CD4-positive, alpha-beta memory T cell (primary cell): ENCODE measurements at places on chromosomes 12 and 14. TPM values are rescaled to one million over a fixed set of nuclear protein-coding genes. Genes with fewer than 3 reads are reported as not detected.

- H3K4me3 ChIP-seq = no peak overlapping the region
- H3K36me3 ChIP-seq = no peaks in the 10 kb centered on the region
- no peak overlapping the region for H3K27ac ChIP-seq
Measured at GRCh38 chr14:89041257-89041582, 216.8 kb downstream of the TTC8 start.

Gene KRT80
- not detected for polyA plus RNA-seq

Gene AQP6
- not detected for polyA plus RNA-seq

DNA sequence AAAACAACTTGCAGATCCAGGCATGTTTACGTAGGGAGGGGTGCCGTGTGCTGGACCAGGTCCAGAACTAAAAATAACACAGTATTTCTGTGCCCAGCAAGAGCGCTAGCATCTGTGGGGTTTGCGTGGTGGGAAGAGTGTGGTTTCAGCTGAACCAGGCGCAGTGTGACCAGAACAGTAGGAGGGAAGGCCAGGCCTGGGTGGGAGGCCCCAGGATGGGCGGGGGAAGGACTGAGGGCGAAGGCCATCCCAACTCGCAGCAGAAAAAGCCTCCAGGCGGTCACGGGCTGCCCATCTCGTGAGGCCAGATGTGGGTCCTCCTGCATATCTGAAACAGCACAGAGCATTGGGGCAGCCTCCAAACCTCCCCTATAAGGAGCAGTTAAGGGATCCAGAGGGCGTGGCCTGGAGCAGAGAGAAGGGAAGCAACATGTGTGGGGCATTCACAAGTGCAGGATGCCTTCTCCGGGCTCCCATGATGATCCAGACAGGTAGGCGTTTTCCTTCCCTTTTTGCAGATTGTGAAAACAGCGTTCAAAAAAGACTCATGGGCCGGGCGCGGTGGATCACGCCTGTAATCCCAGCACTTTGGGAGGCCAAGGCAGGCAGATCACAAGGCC, 17.8 kb upstream of the CD9 start:
- DNase-seq = no peak
- no peak overlapping the region for H3K4me3 ChIP-seq
- no peaks in the 10 kb centered on the region for H3K36me3 ChIP-seq
- H3K4me1 ChIP-seq = no peaks in the 10 kb centered on the region

- H3K27me3 ChIP-seq = no peaks in the 10 kb centered on the region
- H3K27ac ChIP-seq = no peak overlapping the region
- no peak overlapping the region for H3K4me3 ChIP-seq
- no peaks in the 10 kb centered on the region for H3K36me3 ChIP-seq
- no peak for DNase-seq
Measured at GRCh38 chr14:102485693-102486512, 23.7 kb downstream of the ANKRD9 start.

Gene PPP4R4
- 0.38 TPM for polyA plus RNA-seq

DNA sequence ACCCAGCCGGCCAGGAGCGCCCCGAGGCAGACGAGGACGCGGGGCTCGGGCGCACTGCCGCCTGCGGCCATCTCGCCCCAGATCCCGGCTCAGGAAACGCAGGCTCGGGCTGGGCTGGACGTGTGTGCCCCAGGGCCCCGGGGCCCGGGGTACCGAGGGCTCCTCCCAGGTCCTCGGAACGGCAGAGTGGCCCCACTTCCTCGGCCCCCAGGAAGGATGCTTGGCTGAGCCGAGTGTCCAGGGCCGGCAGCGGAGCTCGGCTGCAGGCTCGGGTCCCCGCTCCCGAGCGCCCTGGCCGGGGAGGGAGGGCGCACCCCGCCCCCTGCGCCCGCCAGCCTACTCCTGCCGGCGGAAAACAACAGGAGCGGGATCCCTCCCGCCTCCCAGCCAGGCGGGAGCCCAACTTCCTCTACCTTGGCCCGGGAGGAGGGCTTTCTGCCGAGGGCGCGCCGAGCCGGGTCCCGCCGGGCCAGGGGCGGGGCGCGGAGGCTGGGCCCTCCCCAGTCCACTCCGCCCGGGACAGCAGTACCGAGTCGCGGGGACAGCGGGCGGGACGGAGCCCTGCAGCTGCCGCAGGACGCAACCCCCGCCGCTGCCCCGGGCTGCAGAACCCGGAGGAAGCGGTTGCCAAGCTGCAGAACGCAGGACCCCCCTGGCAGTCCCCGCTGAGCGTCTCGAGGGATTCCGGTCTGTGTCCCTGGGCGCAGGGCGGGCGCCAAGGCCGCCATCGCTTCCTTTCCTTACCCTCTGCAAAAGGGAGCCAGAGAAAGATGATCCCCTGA, at the start of gene VSIG10:
TSS of gene VSIG10 (minus strand) at position 411 of the 782 bp plus-strand sequence. CDS start at position 71, 340 bp downstream.
- peak; percentile 6 for DNase-seq
- no peaks in the 10 kb centered on the region for H3K27me3 ChIP-seq
- H3K4me3 ChIP-seq = peak within 1 kb of the TSS; percentile 11
- H3K36me3 ChIP-seq = no peaks in the 10 kb centered on the region
- H3K27ac ChIP-seq = no peak within 1 kb of the TSS

GRCh38 chr12:79988368-79988767, 53.5 kb upstream of the PPP1R12A start:
- H3K36me3 ChIP-seq = no peaks in the 10 kb centered on the region
- H3K4me1 ChIP-seq = no peaks in the 10 kb centered on the region
- no peak overlapping the region for H3K4me3 ChIP-seq
- H3K27ac ChIP-seq = no peak overlapping the region
- no peaks in the 10 kb centered on the region for H3K27me3 ChIP-seq
